Naive B cell (primary cell): ENCODE measurements at places on chromosomes 12 and 14. TPM values are rescaled to one million over a fixed set of nuclear protein-coding genes. Genes with fewer than 3 reads are reported as not detected.
A peak's percentile ranks its signal among the peaks of the same experiment; 100 is the strongest.

- DNase-seq, result no peak
Observed at GRCh38 chr12:117472983-117473382, 111.6 kb upstream of the NOS1 start.

DNA sequence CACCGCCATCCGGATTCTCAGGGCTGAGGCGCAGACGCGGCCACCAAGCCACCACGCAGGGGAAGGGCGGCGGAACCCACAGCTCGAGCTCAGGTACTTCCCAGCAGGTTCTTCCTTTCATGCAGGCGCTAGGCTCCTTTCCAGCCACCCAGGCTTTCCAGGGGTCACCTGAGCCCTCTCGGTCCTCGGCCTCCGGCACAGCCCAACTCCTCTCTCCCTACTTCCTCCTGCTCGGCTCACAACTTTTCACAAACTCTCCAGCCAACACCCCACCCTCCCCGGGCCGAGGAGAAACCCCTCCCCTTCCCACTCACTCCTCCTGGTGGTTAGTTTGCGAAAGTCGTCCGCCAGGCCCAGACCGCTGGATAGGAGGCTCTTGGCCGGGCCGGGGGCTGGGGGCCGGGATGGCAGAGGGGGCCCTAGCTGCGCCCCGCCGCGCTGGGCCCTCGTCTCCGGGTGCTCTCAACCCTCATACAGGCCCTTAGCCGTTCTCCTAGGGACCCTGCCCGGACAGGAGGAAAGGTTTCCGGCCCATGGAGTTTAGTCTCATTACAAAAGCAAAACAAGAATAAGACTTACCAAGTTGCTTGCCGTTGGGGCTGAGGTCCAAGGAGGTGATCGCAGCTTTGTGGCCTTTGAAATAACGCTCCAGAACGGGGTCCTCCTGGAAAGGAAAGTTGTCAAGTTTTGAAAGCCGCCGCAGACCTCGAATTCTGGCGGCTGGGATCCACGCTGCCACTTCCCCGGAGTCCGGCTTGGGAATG lies at the start of gene GALNT4:
GALNT4 (minus strand) TSS at position 256 of the 764 bp plus-strand sequence; CDS start at position 9, 247 bp downstream.
- DNase-seq, result peak; percentile 87

DNA sequence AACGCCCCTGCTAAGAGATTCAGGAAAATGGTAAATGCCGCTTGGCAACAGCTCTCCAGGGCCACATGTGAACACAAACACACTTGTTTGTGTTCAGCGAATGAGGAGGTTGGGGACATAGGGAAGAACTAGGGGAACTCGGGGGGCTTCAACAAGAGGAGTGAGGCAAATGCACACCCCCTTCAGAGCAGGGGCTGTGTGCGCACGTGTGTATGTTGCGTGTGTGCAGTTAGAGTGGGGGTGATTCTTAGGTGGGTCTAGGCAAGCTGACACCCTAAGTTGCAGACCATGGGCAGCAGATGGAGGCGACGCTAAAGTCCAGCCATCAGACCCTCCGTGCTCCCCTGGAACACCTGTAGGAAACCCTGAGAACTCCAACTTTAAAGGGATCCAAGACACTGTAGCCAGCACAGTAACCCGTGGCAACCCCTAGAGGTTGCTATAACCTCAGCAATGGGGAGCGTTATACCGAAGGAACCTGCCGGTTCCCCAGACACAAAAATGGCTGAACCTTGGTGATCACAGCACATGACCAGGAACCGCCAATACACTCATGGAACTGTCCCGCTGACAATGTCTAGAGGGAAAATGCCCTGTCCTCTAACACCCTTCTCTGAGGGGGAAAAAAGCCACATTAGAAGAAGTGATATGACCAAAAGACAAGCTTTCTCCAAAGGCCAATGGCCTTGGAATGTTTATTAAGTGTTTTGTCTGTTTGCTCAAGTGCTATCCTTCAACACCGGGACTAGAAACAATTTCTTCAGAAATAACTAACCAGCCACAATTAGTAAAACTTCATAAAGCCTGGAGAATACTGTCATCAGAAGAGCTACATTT lies 86.5 kb upstream of the CEP83 start:
- DNase-seq, result no peak

- no peak for DNase-seq
Observed at GRCh38 chr12:44628180-44628579, 247.9 kb downstream of the NELL2 start.

DNA sequence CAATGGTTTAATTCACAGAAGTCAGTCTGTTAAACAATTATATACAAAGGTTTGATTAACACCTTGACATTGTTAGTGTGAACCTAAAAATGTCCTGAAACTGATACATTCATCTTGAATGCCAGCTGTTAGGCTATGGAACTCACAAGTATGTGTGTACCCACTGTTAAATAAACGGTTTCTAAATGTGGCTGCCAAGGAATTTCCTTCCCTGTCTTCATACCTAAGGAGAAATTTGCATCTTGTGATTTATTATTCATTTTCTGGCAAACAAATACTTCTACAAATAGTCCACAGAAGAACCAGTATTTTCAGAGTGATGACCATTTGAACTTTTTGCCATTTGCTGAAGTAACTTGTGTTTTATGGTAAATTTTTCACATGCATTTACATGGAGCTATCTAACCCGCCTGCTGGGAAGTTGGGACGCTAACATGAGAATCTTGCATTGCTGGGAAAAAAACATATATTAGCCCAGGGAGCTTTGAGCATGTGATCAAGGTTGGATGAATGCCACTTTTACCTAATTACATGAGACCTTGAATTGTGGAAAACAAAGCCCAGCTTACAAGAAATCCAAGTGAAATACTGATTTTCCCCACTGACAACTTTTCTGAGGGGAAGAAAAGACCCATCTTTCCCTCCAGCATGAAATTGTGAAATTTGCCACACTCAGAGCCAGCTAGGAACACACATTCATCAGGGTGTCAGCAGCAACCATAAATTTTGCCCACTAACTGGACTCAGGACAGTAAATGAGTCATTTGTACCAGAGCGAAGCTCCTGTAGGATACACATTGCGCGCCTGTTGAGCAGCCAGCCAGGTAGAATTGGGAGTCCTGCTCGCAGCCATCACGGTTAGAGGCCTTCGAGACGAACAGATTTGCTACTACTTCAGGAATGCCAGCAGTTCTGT lies 118.0 kb downstream of the KICS2 start:
- no peak for DNase-seq

DNA sequence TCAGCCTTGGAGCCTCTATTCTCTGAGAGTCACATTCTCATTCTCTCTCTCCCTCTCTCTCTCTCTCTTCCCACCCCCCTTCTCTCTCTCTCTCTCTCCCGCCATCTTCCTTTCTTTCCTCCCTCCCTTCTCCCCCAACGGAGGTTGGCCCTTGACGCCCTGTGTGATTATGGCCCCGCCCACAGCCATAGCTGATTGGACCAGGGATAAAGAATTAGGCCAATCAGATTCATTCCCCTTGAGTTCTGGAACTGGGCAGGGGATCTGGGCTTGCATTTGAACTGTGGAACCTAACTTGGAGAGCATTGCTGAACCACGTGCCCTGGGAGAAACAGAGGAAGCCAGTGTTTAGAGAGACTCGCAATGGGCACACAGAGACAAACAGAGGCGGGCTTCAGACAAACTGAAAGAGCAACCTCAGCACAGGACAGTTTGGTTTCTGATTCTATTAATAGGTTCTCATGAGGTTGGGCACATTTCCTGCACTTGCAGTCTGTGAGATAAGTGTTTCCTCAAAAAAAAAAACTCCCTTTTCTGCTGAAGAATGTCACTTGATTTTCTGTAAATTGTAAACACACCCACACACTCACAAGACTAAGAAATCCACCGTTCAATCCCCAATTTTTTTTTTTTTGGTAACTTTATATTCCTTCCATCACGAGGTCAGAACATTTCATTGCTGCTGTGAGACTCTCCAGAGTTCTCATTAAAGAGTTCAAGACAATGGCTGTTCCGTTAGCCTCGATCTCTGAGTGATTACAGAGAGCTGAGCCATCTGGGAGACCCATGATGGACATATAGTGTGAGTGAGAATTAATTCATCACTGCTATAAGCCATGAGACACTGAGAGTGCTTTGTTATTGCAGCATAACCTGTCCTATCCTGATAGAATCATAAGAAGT lies 3.5 kb upstream of the P2RX7 start:
- DNase-seq, result peak; percentile 80

DNA sequence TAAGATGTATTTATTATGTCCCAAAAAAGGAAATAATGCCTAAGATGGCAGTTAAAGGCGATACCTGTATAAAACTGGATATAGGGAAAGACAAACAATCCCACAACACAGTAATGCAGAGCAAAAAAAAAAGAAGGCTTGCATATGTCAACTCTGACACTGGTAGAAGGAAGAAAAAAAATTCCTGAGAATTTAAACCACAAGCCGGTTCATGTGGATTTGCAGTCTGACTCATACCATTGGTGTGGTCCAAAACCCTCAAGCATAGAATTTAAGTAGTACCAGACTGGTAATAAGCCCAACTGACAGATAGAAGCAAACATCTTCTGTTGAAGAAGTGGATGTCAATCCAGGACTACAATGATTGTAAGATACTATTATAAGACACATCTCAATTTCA lies 7.2 kb downstream of the DNAI7 start:
- no peak for DNase-seq

GRCh38 chr14:35558680-35559079 lies 24.7 kb downstream of the INSM2 start:
- no peak for DNase-seq

DNA sequence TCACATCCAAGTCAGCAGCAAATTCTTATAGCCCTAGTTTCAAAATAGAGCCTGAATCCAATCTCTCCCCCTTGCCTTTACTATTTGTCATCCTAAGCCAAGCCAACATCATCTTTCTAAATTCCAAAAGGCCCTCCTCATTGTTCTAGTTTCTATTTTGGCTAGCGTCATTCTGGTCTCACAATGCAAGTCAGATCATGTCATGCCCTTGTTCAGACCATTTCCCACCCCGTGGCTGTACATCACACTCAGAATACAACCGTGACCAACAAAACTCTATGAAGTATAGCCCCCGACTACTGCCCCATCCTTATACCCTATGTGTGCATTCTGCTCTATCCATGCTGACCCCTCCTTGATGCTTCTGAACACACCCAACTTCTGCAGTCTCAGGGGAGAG lies 12.3 kb upstream of the GNG2 start:
- peak; percentile 36 for DNase-seq

DNA sequence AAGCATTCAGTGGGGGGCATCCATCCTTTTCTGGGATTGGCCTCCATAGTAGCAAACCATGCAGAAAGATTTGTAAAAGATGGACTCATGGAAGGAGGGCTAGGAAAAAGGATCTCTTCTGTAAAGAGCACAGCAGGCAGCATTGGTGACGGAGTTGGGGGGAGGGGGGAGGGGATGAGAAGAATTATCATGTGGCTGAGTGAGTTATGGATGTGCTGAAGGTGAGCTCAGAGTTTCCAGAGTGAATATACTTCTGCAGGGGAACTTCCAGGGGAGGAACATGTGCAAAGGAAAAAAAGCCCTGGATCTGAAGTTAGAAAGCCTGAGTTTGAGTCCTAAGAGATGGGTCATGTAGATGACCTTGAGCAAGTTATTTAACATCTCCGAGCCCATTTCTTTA lies 3.9 kb upstream of the B4GALNT3 start:
- no peak for DNase-seq

- DNase-seq, result no peak
Observed at GRCh38 chr12:26770239-26771070, 62.5 kb downstream of the ITPR2 start.

- no peak for DNase-seq
Observed at GRCh38 chr12:114780746-114781399, 96.9 kb upstream of the TBX3 start.

Gene PPP1R1A
- not detected for polyA plus RNA-seq

Gene RNF10
- polyA plus RNA-seq, result 93.5 TPM

Gene P2RX7
- polyA plus RNA-seq, result 1.2 TPM

Gene DDN
- polyA plus RNA-seq, result 0.29 TPM

Gene SLC2A3
- polyA plus RNA-seq, result 115 TPM

Gene IL22
- not detected for polyA plus RNA-seq

Gene DAO
- not detected for polyA plus RNA-seq
